ENCODE measurements at places on chromosomes 7 and 10.

DNA sequence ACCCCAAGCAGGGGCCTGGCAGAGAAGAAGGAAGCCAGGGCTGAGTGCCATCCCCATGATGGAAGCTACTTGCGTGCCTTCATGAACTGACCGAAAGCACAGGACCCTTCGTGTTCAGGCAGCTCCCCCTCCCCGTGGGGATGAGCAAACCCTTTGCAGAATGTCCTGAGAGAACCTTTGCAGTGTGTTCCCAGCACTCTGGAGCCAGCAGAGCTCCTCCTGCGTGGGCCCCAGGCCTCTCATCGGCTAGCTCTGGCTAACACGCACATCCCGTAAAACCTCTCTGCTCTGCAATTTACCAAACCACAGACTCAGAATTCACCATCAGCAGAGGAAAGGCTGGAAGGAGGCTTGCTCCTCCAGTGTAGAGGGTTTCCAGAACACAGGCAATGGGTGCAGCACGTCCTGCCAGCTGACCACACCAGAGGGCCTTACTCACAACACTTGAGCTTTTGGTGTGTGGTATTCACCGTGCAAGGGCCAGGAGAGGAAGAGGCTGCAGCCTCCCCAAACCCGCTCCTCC lies 3.1 kb downstream of the SH3PXD2A start:
- no peak for DNase-seq

DNA sequence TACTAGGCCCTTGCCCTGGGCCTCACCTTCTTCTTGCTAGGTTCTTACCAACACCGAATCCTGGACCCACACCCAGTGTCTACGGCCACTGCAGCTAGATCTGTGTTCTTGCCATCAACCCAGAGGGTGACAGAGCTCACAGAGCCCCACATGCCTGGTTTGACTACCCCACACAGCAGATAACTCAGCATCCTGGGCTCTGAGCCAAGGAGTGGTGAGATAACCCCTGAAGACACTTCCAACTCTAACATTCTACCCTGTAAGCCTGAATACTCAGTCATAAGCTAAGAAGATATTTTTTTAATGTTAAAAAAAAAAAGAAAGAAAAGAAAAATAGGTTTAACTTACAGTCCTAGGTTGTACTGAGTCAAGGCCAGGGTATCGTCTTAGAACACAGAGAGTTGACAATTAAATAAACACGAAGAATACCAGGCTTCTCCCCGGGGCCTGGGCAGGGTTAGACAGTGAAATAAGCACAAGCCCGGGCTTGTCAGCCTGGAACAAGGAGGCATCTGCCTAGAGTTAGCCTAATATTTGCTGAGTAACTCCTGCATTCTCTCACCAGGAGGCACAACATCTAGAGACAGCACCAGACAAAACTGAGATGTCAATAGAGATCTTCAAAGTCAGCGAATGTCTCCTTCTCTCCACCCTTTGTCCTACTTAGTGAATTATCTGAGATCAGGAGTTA lies 556.5 kb upstream of the LRRN3 start:
- no peak for DNase-seq

DNA sequence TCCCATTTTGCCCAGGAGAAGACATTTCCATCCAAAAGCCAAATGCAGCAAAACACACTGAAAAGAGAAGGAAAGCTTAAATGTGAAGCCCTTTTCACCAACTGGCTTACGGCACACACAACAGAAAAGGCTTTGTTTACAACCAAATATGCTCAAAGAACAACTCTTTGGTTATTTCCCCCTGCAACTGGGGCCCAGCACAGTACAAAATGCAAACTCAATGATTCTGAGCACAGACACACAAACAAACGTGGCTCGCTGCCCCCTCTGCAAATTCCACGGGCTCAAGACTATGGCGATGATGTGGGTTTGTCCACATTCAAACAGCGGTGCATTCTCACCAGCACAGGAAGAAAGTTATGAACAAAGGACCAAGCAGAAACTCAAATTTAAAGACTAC lies 5.3 kb downstream of the CPXM2 start:
- DNase-seq = no peak

- DNase-seq = no peak
These were observed 41.8 kb downstream of the FAM204A start for GRCh38 chr10:118300320-118300719.

- DNase-seq = no peak
These were observed 162.0 kb upstream of the FAM13C start for GRCh38 chr10:59524348-59524747.

DNA sequence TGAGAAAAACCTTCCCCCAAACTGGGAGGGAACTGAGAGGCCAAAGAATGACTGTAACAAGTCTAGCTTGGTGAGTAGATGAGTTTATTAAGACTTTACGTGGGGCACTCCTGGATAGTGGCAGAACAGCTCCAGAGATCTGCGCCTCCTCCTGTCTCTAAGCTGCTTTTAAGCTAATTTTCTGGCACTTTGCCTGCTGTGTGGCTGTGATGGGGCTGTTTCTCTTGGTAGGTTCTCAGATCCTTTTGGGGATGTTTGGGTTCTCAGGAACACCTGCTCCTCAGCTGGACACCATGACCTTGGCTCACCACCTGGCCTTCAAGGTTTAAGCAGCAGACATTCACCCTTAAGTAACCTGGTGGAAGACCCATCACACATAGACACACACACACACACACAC lies 68.3 kb downstream of the AKR1E2 start:
- no peak for DNase-seq

DNA sequence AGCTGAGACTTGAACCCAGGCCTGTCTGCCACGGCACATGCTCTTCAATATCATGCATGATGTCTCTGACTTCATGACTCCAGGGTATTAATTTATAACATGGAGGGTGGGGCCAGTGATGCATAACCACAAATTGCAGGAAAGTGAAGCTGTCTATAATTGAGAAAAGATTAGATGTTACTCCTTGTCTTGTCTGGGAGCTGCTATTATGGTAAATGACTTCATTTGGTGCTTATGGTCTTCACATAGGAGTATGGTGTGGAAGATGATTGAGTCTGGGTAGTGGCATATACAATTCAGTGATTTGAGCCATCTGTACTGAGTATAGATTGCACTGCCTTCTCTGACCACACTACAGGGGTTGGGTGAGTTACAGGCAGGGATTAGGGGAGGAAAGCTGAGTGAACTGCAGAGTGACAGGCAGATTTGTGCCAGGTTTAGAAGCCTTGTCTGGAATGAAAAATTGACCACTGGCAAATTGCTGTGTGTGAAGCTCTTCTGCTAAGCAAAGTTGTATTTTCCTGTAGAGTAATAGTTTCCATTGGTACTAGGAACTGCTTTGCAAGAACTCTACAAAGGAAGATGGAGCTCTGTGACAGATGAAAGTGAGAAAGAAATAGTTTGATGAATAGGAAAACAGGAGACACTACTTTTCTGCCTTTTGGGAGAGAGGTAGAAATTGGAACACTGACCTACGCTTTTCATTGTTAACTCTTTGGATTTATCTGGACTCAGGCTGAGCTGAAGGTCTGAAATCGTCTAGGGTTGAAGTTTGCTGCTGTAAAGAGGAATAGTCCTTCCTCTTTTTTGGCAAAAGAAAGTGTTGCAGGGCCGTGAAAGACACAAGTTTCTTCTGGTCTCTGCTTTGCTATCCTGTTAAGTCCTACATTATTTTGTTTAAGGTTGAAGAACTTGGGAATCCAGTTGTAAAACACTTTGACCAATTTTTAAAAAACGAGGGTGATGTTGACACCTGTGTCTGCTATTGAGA lies 2.7 kb downstream of the SND1 start:
- no peak for DNase-seq

DNA sequence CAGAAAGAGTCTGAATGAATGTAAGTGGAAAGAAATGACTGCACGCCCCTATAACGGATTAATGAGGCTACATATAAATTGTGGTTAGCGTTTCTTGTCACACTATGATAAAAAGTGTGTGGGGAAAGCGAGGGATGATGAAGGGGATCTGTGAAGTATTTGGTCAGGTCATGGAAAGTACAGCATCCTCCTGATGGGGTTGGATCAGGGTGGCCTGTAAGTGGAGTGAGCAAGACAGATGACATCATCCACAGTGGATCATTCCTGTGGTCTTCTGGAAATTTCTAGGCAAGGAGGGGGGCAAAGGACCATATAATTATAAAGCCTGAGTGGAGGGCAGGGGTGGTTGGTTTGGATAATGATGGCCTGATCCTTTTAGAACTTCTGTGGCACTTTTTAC lies 606.0 kb downstream of the INHBA start:
- no peak for DNase-seq

- DNase-seq = no peak
These were observed 227.8 kb downstream of the CELF2 start for GRCh38 chr10:11245510-11245909.

- no peak for DNase-seq
These were observed 244.2 kb downstream of the POU6F2 start for GRCh38 chr7:39221901-39222300.

- no peak for DNase-seq
These were observed 349.7 kb downstream of the MDFIC start for GRCh38 chr7:115271332-115272235.
